ENCODE measurements at places on chromosomes 12 and 14. TPM values are rescaled to one million over a fixed set of nuclear protein-coding genes. Genes with fewer than 3 reads are reported as not detected.

- peak; percentile 57 for DNase-seq
Observed at GRCh38 chr14:24130717-24131548, 474 bp downstream of the FITM1 start.

DNA sequence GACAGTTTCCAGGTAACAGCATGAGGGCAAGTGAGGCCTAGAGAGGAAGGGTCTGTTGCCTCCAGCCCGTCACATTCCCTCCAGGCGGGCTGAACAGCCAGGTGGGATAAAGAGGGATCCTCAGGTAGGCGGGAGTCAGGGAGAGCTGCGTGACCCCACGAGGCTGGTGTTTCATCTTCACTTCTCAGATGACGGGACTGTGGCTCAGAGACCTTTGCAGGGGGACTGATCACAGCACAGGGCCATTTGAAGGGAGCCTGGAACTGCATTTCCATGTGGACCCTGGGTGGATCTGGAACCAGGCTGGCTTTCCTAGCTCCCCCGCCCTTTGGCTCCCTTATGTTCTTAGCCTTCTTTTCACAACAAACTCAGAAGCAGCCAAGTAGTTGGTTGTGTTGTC lies 37.4 kb downstream of the SH2B3 start:
- DNase-seq, result no peak

CCDC175 gene
- total RNA-seq, result not detected

P2RX4 gene
- total RNA-seq, result 46.6 TPM

PLEKHH1 gene
- total RNA-seq, result 1.9 TPM

TSHR gene
- total RNA-seq, result not detected

DNA sequence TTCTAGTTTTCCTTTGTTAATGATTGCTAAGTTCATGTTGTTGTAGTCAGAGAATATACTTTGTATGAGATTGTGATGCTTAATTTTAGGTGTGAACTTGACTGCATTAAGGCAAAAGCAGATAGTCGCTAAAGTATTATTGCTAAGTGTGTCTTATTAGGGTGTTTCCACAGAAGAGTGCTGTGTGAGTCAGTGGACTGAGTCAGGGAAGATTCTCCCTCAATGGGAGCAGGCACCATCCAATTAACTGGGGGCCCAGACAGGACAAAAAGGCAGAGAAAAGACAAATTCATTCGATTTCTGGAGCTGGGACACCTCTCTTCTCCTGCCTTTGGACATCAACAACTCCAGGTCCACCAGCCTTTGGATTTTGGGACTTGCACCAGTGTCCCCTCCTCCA lies 48.5 kb downstream of the BAZ1A start:
- no peak for DNase-seq

IL26 gene
- total RNA-seq, result 19.1 TPM

Data from natural killer cell treated with Interleukin-12 subunit alpha and Interleukin-12 subunit beta and Interleukin-15 and Interleukin-18, amount 100 ng/mL, for 72 hours (primary cell).